ENCODE measurements at places on chromosomes 16 and 17.

DNA sequence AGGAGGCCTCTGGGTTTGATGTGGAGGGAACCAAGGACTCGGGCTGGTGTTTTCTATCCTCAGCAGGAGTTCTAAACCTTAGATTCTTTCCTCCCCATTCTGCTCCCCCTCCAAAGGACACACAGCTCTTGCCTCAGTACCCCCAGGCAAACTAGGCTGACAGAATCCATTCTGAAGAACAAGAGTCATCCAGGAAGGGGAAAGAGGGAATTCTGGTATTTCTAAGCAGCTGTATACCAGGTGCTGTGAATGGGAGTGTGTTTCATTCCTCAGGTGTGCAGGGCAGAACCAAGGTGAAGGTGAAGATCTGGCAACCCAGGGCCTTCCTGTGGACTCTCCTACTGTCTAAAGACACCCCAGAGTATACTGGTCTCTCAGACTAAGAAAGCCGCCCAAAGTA is 4.1 kb downstream of the INPP5K start:
- no peak for DNase-seq

- DNase-seq: peak; percentile 63
Observed at GRCh38 chr16:29820271-29820701, at the start of gene MVP. TSS of gene MVP (plus strand) at chr16:29820462. CDS start at chr16:29830550, 10,088 bp downstream.

DNA sequence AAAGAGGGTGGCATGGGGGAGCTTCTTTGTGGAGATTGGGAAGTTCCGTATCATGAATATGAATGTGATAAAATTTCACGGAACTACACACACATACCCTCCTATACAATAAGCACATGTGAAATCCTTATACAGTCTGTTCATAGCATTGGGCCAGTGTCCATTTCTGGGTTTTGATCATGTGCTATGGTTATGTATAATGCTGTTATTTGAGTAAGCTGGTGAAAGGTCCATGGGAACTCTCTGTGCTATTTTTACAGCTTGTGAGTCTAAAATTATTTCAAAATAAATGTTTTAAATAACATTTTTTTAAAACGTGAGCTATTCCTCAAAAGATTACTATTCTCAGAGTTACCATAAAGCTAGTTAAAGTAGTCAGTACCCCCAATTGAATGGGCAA is 205.2 kb upstream of the CACNG5 start:
- DNase-seq: no peak

DNA sequence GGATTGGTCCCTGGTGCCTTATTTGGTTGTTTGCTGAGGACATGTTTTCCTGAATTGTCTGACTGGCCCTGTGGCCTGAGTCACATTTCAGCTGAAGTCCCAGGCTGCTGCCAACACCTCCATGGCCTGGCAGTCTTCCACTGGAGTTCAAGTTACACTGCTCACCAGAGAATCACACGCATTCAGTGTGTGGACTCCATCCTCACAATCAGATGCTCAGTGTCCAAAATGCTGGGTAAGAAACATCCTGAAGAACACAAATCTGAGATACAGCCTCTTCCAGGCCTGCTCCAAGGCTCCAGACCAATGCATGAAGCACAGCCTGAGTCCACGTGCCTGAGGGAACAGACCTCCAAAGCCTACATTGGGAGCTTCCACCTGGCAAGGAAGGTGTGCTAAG is 19.2 kb downstream of the CD300LB start:
- DNase-seq: peak; percentile 28

DNA sequence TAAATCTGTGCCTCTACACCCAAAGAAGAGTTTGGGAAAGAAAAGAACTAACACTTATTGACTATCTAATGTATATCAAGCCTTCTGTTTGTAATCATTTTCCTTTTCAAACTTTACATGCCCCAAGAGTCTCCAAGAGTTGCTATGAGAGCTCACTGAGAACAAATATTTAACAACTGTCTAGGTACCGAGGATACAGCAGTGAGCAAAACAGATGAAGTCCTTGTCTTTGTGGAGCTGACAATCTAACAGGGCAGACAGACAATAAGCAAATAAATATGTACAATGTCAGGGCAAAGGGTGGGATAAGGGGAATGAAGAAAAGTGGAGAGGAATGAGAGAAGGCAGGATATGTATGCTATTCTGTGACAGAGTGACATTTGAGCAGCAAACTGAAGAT is 64.8 kb upstream of the KSR1 start:
- DNase-seq: no peak

DNA sequence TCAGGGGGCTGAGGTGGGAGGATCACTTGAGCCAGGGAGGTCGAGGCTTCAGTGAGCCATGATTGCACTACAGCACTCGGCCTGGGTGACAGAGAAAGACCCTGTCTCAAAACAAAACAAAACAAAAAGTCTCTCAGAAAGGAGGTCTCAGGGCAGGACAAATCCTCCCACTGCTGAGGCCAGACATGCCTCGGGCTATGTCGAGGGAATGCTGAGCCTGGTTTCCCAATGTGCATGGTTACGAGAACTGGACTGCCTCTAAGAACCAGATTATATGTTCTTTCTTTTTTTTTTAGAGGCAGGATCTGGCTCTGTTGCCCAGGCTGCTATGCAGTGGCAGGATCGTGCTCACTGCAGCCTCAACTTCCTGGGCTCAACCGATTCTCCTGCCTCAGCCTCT is 27.6 kb downstream of the TRAP1 start:
- DNase-seq: no peak

Data from heart right ventricle (tissue), 16 donors.